ENCODE measurements at places on chromosomes 5 and 9.

DNA sequence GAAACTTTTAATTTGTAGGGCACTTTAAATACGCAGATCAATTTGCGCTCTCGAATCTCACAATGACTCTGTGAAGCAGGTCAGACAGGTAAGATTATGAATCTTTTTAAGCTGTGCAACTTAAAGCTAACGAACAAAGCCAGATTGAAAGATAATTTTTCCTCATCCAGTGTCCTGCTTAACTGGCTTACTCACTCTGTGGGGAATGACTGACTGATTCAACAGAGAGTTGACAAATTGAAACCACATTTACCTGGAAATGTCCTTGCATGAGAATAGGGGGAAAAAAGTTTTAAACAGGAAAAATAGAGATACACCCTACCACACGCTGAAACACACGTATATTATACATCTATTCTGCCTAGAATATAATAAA is 187.9 kb downstream of the MAN2A1 start:
- no peak for DNase-seq

- DNase-seq = no peak
Measured at GRCh38 chr5:39132128-39132447, 57.9 kb upstream of the RICTOR start.

DNA sequence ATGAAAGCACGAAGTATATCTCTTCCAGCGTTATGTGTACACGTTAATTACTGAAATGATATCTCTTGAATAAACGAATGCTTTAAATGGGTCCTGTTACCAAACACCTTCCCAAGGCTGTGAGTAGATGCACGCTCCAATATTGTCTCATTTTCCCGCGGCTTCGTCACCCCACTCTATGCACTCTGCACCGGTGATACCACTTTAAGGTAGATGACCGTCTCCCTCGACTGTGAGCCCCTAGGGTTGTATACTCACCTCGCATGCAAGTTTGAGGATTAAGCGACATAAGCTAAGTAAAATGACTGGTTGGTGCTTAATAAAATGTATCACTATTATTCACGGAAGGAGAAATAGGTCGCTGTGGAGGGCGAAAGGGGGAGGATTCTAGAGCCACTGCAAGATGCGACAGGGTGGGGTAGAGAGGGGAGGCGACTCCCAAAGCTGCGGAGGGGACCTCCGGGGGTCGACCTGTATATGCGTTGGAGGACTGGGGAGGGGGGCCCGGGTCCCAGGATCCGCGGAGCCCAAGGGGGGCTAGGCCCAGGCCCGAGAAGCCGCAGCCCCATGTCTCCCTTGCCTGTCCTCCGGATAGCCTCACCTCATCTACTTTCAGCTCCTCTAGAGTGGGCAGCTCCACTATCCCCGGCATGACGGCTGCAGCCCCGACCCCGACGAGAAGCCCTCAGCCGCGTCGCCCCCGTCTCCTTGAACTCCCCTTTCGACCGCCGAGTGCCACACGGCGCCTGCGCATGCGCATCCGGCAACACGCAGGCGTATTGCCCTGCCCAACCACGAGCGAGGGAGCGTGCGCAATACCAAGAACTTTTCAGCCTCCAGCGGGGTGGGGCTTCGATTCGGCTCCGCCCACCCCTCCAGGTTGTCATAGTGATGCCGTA is at the start of the genes MORN5 and NDUFA8:
Gene MORN5 (plus strand): TSS at position 883 of the 899 bp plus-strand sequence. CDS start 65 bp downstream, outside the sequence.
Gene NDUFA8 (minus strand): TSS at position 754 of the 899 bp plus-strand sequence. CDS start 102 bp downstream, at position 652.
- peak; percentile 93 for DNase-seq

DNA sequence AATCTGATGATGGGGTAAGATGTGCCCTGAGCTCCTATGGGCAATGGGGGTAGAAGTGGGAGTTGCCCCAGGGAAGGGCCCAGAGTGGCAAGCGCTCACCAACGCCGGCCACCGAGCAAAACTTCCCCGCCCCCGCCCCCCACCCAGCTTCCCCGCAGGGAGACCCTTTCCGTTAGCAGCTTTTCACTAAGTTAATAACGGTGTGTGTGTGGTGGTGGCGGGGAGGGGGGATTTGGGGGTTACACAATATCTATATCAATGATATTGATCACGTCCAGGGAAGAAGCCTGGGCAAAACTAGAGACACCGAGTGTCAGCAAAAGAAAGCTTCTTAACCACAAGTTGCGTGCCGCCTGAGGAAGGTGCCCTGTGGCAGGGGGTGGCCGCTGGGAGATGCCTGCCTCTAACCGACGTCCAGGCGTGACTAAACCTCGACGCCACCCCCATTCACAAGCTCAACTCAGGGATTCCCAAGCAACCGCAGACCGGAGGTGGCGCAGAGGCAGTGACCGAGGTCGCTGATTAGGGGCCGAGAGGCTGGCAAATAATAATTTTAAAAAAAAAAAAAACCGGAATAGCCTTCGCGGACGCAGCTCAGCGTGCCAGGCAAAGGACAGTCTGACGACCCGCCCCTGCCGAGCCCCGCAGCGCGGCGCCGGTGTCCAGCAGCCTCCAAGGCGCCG is 222.6 kb downstream of the MEF2C start:
- no peak for DNase-seq

GRCh38 chr9:97900738-97901565 is 21.3 kb downstream of the TRMO start:
- DNase-seq = peak; percentile 22

DNA sequence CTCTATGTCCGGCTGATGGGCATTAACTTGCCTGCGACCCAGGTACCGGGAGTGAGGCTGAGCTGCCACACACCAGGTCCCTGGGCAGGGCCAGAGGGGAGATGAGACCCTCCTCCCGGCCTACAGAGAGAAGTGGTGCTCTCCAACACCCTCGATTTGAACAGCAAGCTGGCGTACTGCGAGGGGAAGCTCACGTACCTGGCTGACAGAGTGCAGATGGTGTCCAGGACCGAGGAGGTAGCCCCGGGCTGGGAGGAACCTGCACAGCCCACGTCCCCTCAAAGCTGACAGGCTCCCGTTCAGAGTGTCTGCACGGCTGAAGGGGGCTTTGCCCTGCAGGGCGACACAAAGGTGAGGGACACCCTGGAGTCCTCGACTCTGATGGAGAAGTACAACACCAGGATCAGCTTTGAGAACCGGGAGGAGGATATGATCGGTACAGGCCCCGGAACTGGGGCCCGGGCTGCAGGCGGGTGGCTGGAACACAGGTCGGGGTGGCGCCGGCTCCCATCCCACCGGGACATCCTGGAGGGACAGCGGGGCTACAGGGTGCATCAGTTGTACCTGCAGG is 1.0 kb upstream of the RABL6 start:
- no peak for DNase-seq

DNA sequence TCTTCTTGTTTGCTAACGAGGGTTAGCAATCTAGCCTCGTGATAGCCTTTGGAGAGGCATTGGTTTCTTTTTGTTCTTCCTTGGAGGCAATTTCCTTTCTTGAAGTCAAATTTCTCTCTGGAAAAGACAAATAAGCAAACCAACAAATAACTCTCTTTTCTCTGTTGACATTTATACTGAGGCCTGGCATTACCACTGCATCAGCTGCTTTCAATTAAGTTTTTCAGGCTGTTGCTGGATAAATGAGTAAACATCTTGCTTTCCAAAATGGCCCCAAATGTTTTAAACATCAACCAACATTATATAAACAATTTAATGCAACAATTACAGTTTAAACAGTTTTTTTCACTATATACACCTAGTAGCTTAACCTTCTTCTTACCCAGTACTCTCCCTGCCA is 264.4 kb downstream of the HTR1A start:
- DNase-seq = no peak

- no peak for DNase-seq
Measured at GRCh38 chr9:88258601-88259000, 120.3 kb upstream of the SPATA31C2 start.

DNA sequence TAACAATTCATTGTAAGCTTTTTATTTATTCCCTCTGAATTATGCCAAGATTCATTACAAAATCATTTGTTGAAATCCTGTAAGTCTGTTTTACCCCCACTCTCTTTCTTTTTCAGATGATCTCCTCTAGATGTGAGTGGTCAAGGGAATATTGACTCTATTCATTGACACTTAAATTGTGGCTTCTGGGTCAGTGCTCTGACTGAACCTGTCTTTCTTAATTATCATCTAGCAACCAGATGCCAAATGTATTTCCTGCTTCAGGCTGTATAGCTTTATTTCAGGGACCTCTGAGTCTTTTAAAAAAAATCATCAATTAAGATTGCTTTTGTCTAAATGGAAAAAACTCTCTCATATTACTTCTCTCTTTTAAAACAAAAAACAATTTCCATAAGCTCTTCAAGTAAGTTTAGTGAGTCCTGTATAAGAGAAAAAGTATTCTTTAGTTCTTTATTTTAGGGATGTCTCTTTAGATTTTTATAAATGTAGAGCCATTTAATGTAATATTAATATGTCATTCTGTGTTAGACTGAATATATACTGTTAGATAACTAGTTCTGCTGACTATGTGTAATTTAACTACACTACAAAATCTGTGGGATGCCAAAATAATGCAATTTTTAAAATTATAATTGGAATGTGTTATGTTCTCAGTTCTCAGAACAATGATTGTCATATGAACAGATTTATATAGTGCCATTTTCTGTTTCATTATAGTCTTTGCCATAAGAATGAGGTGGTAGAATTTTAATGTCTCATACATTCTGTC is 645.8 kb upstream of the EDIL3 start:
- no peak for DNase-seq

GRCh38 chr5:147633173-147633572 is 123.3 kb upstream of the DPYSL3 start:
- DNase-seq = no peak

- DNase-seq = peak; percentile 85
Measured at GRCh38 chr5:126680191-126680817, 79.6 kb downstream of the PHAX start.

DNA sequence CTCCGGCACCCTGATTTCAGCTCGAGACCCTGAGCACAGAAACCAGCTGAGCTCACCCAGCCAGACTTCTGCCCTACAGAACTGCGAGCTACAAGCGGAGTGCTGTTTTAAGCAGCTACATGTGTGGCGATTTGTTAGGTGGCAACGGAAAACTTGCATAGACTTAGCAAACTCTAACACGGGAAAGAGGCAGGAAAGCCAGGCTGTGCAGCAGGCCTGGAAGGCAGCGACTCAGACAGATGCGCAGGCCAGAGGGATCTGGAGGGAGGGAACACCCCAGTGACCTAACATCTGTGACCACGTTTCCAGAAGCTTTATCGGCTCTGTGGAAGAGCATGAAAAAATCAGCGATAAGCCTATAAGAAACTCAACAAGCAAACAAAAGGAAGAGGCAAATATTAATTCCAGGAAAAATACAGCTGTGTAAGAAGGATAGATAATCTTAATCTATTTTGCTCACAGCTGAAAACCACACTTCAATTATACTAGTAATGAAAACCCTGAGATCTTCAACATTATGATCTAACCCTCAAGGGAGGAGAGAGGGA is 11.0 kb downstream of the UBAC1 start:
- DNase-seq = no peak

DNA sequence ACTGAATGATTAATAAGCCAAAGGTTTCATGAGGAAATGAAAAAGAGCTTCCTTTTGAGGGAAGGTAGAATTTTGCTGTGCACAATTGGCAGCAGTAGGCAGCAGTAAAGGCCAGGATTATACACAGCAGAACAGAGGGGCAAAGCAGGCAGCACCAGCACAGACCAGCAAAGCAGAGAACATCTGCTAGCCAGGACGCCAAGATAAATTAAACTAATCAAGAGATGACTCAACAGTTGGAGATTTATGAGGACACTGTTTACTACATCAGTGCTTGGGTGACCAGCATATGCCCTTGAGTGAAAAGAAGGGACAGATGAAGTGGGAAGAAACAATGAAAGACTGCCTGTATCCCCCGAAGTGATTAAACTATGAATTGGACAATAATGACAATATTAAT is 871.4 kb upstream of the CDH10 start:
- DNase-seq = no peak
